Mesothelial cell of epicardium (in vitro differentiated cells): ENCODE measurements at places on chromosomes 7 and 10. TPM values are rescaled to one million over a fixed set of nuclear protein-coding genes. Genes with fewer than 3 reads are reported as not detected.

GRCh38 chr10:34627331-34627730 is 187.8 kb downstream of the PARD3 start:
- DNase-seq, result no peak

GRCh38 chr10:49150426-49150825 is 16.6 kb upstream of the FAM170B start:
- no peak for DNase-seq

- no peak for DNase-seq
These were observed 241.6 kb downstream of the HPSE2 start for GRCh38 chr10:98994030-98994429.

DNA sequence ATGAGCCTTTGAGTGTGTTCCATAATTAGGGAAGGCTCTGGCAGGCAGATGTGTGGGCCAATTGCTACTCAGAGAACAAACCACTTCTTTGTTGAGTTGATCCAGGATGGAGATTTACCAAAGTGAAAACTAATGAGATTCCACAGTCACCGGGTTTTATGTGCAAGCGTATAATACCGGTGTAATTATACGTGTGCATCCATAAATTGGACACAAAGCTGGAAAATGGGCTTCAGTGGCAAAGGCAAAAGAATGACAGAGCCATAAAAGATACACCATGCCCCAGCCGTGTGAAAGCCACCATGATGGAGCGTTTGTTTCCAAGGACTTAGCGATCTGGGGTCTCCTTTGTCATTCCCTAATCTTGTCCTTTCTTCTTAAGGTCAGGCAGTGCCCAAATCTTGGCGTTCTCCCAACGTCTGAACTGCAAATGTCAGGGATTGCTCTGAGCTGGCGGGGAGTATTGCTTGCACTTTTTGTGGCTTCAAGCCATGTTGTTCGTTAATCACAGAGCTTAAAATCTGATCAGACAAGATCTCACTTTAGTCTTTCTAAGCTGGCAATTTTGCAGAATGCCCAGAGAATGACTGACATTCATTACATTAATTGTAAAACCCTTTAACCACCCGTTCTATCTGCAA is 70.1 kb downstream of the NPTX2 start:
- no peak for DNase-seq

DNA sequence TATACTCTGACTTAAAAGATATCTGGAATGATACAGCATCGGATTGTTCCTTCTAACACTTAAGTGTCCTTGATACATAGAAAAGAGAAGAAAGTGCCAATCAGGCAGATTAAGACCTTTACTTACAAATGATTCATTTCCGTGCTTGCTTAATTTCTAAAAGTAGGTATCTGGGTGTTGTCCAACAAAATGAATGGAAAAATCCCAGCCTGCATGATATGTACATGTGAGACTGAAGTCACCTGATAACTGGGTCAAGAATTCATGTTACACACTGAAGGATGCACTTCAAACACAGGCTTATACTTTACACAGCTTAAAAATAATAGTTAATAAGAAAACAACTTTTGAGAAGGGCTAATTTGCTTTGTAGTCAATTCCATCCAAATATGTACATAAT is 25.2 kb upstream of the PLXDC2 start:
- no peak for DNase-seq

- DNase-seq, result no peak
These were observed 50.2 kb upstream of the LANCL2 start for GRCh38 chr7:55314967-55315366.

DNA sequence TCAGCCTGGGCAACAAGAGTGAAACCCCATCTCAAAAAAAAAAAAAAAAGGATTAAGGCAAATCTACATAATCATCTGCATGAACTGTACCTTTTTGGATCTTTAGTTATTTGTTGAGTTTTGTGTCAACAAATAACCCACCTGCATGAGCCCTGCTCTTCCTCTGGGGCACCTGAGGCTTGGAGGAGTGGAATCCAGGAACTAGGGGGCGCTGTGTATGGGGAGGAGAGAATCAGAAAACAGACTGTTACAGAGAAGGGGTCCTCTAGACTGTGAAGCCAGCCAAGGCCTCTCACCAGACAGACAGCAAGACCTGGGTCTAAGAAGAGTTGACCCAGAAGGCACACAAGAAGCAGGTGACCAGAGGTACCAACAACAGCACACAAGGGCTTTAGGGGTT is 682.8 kb upstream of the NRP1 start:
- no peak for DNase-seq

DNA sequence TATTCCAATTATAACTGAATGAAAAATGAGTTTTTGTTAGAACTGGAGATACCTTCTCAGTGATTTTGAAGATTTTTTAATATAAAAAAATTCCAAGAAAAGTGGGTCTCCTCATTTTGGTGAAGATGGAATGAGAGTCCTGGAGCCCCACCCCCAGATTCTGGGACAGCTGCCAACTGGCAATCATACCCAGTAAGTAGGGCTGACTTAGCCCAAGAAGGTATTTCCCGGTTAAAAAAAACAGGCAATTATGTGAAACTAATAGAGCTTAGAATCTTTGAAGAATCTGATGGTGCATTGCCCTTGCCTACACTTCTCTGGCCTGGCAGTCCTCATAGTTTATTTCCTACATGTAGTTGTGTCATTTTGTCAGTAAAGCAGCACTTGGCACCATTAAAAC is 52.8 kb upstream of the VWDE start:
- peak; percentile 58 for DNase-seq

GRCh38 chr7:135710417-135711138 is 17.4 kb downstream of the SLC13A4 start:
- no peak for DNase-seq

- no peak for DNase-seq
These were observed 47.4 kb upstream of the TCERG1L start for GRCh38 chr10:131358741-131359442.

TBX20 gene
- total RNA-seq, result 8.1 to 9.4 TPM (median 8.2 TPM) in 3 replicates

SUN3 gene
- not detected in 3 replicates for total RNA-seq

SLC26A4 gene
- total RNA-seq, result 0.14 to 0.16 TPM in 2 of 3 replicates, not detected in the other

MYPN gene
- total RNA-seq, result not detected in 3 replicates

C10orf143 gene
- 2.2 to 3.4 TPM (median 2.9 TPM) in 3 replicates for total RNA-seq

OPN4 gene
- total RNA-seq, result not detected in 3 replicates
